Tongue (tissue), 3 donors: ENCODE measurements at places on chromosomes 16 and 17. TPM values are rescaled to one million over a fixed set of nuclear protein-coding genes. Genes with fewer than 3 reads are reported as not detected.

DNA sequence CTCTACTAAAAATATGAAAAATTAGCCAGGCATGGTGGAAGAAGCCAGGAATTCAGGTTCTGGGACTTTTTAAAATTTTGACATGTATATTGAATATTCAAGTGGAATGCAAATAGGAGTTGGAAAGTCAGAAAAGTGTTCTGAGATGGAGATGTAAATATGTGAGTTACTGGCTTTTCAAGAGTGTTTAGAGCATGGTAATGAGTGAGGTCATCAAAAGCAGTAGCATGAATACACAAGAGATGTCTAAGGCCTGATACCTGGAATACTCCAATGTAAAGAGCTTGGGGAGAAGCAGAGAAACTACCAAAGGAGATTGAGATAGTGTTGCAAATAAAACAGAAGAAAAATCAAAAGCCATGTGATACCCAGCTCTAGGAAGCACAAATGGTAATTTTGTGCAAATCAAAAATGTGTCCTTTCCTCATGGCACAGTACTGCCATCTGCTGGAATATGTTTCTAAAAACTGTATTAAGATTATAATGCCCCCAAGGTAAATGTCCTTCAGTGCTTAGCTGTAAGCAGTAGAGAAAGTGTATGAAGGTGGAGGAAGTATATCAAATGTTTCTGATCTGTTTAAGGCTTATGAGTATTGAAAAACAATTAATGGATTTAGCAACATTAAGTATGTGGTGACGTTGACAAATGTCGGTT lies 908.4 kb downstream of the KCNJ18 start:
- DNase-seq = peak; percentile 20

DNA sequence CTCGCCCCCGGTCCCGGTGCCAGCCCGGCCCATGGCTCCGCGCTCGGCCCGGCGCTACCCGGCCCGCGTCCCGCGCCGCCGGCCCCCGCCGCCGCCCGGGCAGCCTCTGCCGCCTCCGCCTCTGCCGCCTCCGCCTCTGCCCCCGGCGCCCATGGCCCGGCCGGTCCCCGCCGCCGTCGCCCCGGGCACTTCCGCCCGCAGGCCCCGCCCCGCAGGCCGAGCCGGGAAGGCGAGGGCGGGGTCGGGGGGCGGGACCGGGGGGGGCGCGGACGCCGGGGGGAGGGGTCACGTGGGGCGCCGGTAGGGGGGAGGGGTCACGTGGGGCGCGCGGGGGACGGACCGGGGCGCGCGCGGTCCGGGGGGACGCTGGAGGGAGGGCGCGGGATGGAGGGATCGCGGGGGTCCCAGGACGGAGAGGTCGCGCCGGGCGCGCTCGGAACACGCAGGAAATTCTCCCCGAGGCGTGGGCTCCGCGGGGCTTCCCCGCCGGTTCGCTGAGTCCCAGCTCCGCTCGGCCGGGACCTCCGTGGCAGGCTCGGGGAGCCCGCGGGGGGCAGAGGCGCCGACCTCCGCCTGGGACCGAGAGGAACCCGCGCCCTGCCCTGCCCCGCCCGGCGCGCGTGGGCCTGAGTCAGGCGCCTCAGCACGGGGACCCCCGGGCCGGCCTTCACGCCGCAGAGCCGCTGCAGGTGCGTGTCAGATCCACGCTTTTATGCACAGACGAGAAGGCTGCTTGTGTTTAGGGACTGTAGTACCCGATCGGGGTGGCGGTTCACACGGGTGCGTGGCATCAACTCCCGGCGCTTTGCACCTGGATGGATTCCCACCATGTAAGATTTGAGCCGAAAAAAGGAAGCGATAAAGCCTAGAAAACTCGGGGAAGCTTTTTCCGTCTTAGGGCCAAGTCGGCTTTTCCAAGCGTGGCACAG lies at the start of gene PGAP6:
Gene PGAP6 (minus strand): TSS at position 190 of the 929 bp plus-strand sequence. CDS start 157 bp downstream, at position 33.
- peak; percentile 73 for DNase-seq

- DNase-seq = peak; percentile 93
These were observed 7.7 kb upstream of the PPL start for GRCh38 chr16:4944333-4945281.

DNA sequence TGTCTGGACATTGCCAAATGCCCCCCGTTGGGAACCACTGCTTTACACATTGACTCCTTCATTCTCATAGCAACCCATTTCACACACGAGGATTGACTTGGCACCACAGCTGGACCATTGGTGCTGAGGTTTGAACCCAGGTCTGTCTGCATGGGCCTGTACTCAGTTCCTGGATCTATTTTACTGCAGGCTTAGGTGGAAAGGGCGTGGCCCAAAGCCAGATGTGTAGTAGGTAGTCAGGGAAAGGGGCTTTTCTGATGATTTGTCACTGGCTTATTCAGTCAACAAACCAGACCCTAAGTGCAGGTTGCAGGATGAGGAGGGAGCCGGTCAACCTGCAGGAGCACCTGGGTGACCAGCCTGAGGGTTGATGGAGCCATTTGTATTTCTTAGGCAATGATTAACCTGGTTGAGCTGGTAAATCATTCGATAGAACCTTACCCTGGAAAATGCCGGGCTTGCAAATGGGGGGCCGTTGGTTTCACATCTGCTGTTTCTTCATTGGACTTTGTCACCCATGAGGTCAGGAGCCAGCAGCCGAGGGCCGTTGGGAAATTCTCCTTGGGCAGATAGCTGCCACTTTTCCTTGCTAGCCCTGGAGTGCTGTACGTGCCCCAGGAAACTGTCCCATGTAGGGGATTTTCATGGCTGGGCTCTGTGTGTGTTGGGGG lies 104.4 kb downstream of the CMIP start:
- no peak for DNase-seq

GRCh38 chr16:14496047-14496770 lies 133.9 kb downstream of the PARN start:
- DNase-seq = no peak

- DNase-seq = peak; percentile 82
These were observed 2.6 kb upstream of the GRIN2C start for GRCh38 chr17:74862108-74862901.

- peak; percentile 0 for DNase-seq
These were observed 225.3 kb downstream of the WWOX start for GRCh38 chr16:78324649-78325285.

DNA sequence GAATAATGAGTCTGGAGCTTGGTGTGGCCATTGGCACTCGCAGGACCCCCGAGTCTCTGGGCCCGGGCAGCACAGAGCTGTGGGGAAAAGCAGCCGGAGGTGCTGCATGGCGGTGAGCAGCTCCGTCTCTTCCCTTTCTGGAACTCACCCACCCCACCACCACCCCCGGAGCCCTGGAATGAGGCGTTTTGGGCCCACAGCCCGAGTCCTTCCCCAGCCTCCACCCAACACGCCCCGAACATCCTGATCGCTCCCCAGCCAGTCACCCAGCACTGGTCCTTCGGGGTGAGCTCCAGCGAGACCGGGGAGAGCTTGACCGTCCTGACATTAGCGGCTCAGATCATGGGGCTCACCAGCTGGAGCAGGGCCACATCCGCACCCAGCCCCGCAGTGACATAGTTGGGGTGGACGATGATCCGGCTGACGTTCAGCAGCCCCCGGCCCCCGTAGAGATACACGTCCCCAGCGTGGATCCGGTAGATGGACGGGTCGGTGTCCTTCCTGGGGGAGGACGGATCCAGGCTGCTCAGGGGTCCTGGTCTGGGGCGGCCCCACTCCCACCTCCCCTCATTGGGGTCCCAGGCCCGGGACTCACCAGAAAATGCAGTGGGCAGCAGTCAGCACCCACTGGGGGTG lies 6.5 kb downstream of the TPSD1 start:
- DNase-seq = no peak

DNA sequence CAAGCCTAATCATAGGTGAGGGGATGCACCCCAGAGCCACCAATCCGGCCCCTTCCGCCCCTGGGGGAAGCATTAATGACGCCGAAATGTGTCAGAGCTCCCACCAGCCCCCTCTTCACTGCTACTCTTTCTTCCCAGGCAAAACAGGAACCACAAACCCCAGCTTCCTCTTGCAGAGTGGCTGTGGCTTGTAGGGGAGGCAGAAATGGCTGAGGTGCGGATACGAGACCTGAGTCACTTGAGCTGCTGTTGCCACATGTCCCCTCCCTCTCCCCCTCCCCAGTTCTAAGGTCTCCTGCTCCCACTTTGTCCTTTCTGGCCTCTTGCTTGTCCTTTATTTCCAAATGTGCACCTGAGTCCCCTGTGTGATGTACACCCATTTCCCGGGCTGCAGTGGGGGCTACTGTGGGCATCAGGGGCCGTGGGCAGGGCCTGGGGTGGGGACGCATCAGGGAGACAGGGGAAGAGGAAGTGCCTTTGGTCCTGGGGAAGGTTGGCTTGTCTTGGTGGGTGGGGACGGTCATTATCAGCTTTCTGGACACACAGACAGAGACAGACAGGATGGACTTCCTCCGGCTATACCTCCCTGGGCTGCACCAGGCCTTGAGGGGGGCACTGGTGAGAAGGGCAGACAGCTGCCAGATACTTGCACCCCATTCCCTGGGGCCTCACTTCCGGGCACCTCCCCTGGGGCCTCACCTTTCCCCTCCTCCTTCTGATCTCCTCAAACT lies at the start of gene APOBR:
Gene APOBR (plus strand): TSS at position 523 of the 731 bp plus-strand sequence. CDS start 39 bp downstream, at position 562.
- DNase-seq = no peak

The ADORA2B gene
- 7.2 TPM for total RNA-seq

The CRK gene
- 75.4 TPM for total RNA-seq

The NDUFAF8 gene
- total RNA-seq = 23.7 TPM

The ATAD5 gene
- 4.9 TPM for total RNA-seq

The HP gene
- total RNA-seq = 2.4 TPM

The ADAD2 gene
- total RNA-seq = 0.31 TPM

The TOX3 gene
- 0.31 TPM for total RNA-seq

The MYO15A gene
- 0.21 TPM for total RNA-seq

The ASGR1 gene
- total RNA-seq = 0.21 TPM

The ELP5 gene
- 43.2 TPM for total RNA-seq
